Stimulated activated CD8-positive, alpha-beta memory T cell treated with anti-CD3 and anti-CD28 coated beads, Interleukin-7, amount 100 ng/mL, for 1 hour (primary cell): ENCODE measurements at places on chromosomes 5 and 9.

- DNase-seq = no peak
Observed at GRCh38 chr9:110815361-110815760, 146.8 kb downstream of the MUSK start.

DNA sequence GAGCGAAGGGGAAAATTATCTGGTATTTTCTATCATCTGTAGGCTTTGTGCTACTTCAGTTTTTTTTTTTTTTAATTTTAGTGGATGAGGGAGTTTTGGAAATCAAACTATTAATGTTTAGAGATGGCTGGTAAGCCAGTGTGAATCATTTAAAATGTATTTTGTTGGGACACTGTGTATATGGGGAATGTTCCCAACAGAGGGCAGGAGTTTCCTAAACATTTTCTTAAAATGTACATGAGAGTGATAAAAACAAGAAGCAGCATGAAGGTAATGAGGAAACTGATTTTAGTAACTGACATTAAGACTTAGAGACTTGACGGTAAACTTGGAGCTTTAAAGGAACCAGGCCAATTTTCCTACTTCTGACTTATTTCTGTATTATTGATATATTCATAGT, 68.2 kb upstream of the ITGA2 start:
- DNase-seq = no peak

- DNase-seq = no peak
Observed at GRCh38 chr9:21936161-21936560, 58.0 kb downstream of the CDKN2A start.

GRCh38 chr5:148846930-148847329, 20.5 kb downstream of the ADRB2 start:
- DNase-seq = no peak

- DNase-seq = no peak
Observed at GRCh38 chr9:38421498-38422211, 2.6 kb downstream of the IGFBPL1 start.

DNA sequence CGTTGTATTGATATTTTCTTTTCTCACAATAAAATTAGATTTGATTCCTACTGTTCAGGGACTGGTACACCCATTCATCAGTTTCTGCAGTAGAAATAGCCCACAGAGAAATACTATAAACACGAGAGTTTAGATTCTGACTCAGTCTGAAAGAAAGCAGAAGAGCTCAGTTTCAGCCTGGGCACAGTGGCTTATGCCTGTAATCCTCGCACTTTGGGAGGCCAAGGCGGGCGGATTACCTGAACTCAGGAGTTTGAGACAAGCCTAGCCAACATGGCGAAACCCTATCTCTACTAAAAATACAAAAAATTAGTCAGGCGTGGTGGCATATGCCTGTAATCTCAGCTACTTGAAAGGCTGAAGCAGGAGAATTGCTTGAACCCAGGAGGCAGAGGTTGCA, 8.6 kb downstream of the ITK start:
- no peak for DNase-seq

GRCh38 chr5:101878190-101878589, 417.9 kb downstream of the SLCO4C1 start:
- no peak for DNase-seq
